ENCODE measurements at places on chromosomes 16 and 17.

GRCh38 chr17:56914581-56915273 is 878 bp upstream of the TRIM25 start:
- peak; percentile 20 for DNase-seq

- DNase-seq, result no peak
These were observed 6.0 kb upstream of the EZH1 start for GRCh38 chr17:42750739-42751344.

DNA sequence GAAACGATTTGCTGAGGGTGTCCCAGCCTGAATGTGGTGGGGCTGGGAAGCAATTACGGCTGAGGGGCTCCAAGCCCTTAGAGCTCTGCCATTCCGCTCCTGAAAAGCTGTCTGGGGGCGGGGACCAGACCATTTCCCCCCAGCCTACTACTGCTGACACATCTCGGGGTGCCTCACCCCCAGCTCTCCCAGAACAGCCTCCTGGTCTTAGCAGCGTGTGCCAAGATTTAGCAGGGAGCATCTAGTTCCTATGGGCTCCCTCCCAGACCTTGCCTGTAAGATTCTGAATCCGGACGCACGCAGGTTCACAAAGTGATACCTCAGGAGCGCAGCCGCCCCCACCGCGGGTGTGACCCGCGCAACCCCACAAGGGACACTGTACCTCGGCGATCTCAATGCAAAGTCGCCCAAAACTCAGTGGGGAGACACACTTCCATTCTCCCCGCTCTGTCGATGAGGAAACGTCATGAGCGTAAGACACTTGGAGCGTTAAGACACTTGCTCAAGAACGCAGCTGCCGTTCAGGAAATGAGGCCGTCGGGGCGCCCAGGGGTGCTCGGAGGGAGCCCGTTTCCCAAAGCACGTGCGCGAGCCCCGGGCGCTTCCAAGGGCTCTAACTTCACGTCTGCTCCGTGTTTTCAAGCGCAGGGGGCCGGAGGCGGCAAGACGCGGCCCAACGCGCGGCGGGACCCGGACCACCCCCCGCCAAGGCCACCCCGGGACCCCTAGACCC is 629 bp downstream of the GEMIN4 start:
- no peak for DNase-seq

DNA sequence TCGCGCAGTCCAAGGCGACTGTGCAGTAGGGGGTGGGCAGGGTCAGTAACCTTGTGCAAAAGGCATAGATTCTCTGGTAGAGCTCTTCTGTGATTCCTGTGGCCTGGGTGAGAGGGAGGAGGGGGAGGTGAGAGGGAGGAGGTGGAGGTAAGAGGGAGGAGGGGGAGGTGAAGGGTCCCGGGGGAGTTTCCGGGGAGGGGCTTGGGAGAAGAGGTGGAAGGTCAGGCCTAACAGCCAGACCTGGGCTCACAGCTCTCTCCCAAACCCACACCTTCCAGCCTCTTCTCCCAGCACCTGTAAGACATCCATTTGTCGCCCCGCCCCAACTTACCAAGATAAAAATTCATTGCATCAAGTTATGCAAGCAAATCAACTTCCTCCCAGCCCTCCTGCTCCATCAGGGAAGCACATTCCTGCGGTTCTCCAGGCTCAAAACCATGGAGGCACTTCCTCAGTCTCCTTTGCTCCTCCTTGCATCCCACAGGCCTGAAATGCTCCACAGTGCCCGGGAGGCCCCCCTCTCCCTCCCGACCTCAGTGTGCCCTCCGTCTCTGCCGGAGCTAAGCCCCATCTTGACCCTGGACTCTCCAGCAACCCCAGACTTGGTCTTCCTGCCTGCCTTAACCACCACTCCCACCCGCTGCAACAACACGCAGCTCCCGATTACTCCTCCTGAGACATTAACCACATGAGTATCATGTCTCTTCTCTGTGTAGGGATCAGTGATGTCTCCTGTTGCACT is 30.5 kb downstream of the PIK3R6 start:
- DNase-seq, result no peak

GRCh38 chr17:80441133-80441578 is 26.2 kb downstream of the ENDOV start:
- no peak for DNase-seq

DNA sequence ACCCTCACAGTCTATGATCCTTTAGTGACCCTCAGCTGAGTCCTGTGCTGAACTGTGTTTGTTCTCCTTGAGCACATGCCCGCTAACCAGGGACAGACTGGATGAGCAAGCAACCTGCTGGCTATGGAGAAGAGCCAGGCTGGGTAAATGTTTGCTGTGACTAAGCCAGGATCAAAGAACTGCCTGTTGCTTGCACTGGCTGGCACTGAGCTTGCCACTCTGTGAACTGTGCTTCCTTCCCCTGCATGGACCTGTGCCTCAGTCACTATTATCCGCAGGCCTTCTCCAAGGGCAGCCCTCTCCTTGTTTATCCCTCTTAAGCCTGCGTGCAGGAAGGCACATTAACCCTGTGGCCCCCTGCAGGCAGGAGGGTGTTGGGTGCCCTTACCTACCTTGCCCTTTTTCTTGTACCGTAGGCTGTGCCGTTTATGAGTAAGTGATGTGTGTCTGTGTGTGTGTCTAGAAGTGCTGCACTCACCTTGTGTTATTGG is 7.4 kb downstream of the PNPO start:
- DNase-seq, result no peak

DNA sequence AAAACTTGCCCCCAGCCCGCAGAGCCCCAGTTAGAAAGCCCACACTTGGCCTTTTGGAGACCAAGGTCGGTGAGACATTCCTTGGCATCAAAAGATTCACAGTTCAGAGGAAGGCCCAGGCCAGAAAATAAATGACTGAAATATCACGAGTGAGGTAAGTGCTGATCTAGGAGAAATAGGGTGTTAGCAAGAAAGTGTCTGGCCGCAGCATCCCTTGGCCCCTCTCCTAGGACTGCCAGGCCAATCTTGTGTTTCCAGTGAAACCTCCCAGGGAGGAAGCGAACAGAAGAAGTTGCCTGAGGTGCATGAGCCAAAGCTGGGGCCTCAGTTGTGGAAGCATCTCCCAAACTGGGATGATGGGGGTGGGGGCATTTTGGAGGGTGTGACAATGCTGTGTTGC is 22.5 kb upstream of the NSMCE1 start:
- no peak for DNase-seq

DNA sequence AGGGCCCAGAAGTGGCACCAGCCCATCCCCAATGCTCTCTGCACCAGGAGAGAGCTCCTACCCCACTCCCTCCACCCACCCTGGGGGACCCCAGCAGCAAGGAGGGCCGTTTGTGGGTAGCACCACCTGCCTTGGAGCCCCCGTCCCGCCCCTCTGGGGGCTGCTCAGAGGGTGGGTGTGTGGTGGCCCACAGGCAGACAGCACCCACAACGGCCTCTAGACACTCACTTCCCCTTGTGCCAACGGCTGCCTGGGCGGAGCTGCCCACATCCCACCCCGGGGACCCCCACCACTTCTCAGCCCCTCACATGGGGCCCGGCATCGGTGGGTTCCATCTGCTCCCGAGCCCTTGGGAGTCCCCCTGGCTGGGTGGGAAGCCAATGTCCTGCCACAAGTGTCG is 33.3 kb downstream of the BAHCC1 start:
- no peak for DNase-seq

- DNase-seq, result no peak
These were observed 489.8 kb downstream of the NPIPA7 start for GRCh38 chr16:16868727-16869126.

DNA sequence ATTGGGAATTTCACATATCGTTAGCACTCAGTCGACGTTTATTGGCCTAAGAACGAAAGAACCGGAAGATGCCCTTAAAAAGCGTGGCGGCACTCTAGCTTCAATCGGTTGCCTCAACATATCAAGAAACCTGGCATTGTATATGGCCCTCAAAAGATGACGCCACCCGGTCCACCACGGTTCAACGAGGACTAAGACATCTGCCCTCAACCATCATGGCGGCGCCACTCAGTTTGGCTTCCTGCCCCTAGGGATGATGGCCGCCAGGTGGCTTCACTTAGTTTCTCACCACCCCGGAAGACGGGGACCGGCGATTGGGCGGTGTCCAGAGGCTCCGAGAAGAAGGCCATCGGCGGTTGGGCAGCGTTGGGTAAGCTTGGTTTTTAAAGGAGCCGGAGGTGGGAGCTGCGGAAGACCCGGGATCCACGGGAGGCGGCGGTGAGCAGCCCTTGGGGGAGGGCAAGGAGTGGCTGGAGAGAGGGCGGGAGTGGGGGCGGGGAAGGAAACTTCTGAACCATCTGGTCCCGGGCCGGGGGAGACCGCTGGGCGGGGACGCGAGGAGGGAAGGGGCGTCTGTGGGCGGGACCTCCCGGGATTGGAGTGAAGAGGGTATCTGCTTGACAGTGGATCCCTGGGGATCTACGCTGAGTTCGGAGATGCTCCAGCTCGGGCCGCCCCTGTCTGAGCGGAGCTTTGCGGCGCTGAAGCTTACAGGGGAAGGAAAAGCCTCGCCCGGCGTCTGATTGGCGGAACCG is at the start of gene PRR14:
PRR14 (plus strand) TSS at position 592 of the 755 bp plus-strand sequence. CDS start 686 bp downstream, outside the sequence.
- DNase-seq, result peak; percentile 99

- DNase-seq, result no peak
These were observed 11.6 kb upstream of the RAI1 start for GRCh38 chr17:17669580-17670235.

DNA sequence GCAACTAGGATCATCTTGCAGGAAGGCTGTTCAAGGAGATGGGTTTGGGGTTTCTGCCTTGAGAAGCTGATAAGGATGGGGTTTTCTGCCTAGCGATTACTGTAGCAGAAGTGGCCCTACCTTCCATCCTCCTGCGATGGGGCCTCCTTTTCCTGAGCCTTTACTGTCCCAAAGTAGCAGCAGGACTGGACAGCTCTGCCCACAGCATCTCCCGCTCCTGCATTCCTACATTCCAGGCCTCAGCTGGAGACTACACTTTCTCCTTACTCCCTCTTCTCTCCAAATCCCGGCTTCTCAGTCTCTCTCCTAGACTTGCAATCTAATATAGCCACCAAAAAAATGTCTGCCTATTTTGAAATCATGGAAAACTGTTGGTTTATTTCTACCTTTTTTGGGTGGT is 355.4 kb downstream of the CA10 start:
- DNase-seq, result no peak

DNA sequence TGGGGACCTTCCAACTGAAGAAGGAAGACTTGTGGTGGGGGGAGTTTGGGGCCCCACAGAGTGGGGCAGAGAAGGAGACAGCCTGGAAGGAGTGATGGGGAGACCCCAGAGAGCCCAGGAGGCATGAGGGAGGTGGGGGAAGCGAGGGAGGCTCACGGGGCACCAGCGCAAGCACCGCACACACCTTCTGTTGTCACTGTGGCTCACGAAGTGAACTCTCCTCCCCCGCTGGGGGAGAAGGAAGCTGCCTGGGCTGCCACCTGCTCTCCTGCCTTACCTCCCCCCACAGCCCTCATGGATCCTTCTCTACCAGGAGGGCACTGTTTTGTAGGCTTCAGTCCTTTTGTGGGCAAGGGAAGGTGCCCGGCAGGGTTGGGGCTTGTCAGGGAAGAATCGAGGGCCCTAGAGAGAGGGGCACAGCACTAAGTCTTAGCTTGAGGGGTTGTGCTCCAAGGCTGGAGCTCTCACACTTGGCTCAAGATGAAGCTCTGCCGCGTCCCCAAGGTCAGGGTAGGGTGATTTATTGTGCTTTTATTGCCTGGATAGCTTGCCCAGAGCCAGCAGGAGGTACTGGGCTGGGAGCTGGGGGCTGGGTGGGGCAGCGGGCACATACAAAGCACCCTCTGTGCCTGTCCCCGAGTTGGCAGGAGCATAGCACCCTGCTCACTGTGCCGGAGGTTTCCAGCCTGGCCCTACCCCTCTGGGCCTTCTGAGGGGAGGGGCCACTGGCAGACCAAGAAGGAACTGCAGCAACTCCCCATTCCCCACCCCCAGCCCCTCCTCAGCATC is 4.6 kb upstream of the STARD3 start:
- no peak for DNase-seq

DNA sequence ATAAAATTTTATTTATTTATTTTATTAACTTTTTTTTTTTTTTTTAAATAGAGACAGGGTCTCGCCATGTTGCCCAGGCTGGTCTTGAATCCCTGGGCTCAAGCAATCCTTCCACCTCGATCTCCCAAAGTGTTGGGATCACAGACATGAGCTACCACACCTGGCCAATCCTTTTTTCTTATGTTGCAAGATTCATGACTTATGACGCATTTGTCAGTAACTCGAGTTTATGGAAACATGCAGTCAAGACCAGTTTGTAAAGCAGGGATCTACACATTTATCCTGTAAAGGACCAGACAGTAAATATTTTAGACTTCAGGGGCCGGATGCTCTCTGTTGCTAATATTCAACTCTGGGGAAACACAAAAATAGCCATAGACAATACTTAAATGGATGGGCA is 9.4 kb upstream of the MAP2K6 start:
- no peak for DNase-seq

GRCh38 chr16:47392081-47392480 is 68.8 kb downstream of the ITFG1 start:
- DNase-seq, result no peak

- DNase-seq, result no peak
These were observed 118.8 kb downstream of the AXIN2 start for GRCh38 chr17:65442691-65443090.

GRCh38 chr17:34099859-34100515 is 155.1 kb upstream of the CCL2 start:
- DNase-seq, result no peak

DNA sequence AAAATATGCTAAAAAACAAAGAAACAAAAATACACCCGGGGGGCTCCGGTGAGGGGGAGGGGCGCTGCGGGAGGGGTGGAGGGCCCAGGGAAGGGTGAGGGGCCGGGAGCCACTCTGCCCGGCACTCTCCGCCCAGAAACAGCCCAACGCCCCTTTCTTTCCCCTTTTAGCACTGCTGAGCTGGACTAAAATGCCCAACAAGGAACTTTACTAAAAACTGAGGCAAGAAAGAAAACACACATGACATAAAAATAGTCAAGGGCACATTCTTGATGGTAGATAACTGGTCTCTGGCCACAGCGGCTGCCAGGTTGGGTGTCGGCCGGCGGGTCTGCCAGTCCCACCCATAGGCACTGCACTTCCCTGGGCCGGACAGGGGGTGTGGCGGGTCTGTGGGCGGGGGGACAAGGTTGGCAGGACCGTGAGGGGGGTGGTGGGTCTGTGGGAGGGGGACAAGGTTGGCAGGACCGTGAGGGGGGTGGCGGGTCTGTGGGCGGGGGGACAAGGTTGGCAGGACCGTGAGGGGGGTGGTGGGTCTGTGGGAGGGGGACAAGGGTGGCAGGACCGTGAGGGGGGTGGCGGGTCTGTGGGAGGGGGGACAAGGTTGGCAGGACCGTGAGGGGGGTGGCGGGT is 20.9 kb downstream of the METRNL start:
- DNase-seq, result no peak
